ENCODE measurements at places on chromosomes 2 and 18. TPM values are rescaled to one million over a fixed set of nuclear protein-coding genes. Genes with fewer than 3 reads are reported as not detected.

Gene NTSR2
- not detected for total RNA-seq

DNA sequence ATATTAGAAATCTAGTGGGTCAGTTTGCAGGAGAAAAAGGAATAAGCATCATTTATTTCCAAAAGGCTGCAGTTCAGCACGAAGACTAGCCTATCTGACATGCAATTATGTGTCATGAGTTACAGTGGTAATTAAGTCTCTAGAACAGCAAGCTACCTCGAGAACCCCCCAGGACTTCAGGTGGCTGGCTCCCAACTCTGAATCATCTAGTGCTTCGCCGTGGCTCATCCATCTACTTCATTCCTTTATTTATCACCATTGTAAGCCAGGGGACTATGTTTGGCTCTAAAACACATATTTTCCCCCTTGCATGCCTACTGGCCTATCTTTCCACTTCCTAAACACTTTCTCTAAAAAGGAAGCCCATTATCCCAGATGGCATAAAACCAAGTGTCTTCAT lies 121.6 kb downstream of the TXNL1 start:
- no peaks in the 10 kb centered on the region for H3K27me3 ChIP-seq
- no peaks in the 10 kb centered on the region for H3K4me1 ChIP-seq
- H3K4me3 ChIP-seq: no peak overlapping the region
- H3K27ac ChIP-seq: no peak overlapping the region

Gene MLPH
- 91.0 TPM for total RNA-seq

GRCh38 chr18:70246061-70246466 lies 40.6 kb upstream of the RTTN start:
- H3K27me3 ChIP-seq: no peaks in the 10 kb centered on the region
- H3K27ac ChIP-seq: no peak overlapping the region
- no peak overlapping the region for H3K4me3 ChIP-seq
- no peaks in the 10 kb centered on the region for H3K36me3 ChIP-seq
- no peak for DNase-seq

Gene GREB1L
- total RNA-seq: 2.2 TPM

Gene UGT1A1
- total RNA-seq: not detected

DNA sequence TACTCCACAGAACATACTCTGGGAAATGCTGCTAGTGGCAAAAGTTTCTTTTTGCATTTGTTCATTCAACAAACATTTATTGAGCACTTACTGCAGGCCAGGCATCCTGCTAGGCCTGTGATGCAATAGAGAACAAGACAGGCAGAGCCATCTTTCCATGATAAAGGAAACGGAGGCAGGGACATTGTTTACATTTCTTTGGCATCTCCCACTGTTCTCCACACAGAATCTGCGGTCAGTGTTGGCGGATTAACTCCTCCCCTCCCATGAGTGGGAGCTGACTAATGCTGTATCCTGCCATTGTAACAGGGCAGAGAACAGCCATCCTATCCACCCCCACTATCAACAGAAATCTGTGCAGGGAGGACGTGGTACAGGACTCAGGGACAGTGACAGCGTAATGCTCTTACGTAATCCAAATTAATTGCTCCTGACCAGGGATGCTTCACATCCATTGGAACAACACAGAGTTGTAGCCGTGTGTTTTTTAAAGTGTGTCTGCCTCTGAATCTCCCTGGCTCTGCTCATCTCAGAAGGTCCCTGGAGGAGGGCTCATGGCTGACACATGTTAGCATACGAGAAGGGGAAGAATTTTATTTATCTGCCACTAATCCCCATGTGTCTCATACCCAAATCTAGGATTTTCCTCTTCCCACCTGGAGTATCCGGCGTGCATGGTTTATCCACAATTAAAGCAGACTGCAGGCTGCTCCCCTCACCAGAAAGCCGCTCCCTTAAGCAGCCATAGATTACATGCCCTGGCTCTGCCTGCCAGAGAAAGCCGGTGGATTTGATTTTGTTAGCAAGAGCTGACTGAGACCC lies 32.3 kb downstream of the STEAP3 start:
- H3K27ac ChIP-seq: no peak overlapping the region
- H3K27me3 ChIP-seq: no peaks in the 10 kb centered on the region
- peaks cover 10% of the 10 kb centered on the region for H3K36me3 ChIP-seq
- H3K4me1 ChIP-seq: peaks cover 2% of the 10 kb centered on the region
- DNase-seq: no peak
- H3K4me3 ChIP-seq: no peak overlapping the region

Gene DSG1
- not detected for total RNA-seq

Gene PARD3B
- 9.5 TPM for total RNA-seq
